ENCODE measurements at places on chromosomes 1 and 21.

DNA sequence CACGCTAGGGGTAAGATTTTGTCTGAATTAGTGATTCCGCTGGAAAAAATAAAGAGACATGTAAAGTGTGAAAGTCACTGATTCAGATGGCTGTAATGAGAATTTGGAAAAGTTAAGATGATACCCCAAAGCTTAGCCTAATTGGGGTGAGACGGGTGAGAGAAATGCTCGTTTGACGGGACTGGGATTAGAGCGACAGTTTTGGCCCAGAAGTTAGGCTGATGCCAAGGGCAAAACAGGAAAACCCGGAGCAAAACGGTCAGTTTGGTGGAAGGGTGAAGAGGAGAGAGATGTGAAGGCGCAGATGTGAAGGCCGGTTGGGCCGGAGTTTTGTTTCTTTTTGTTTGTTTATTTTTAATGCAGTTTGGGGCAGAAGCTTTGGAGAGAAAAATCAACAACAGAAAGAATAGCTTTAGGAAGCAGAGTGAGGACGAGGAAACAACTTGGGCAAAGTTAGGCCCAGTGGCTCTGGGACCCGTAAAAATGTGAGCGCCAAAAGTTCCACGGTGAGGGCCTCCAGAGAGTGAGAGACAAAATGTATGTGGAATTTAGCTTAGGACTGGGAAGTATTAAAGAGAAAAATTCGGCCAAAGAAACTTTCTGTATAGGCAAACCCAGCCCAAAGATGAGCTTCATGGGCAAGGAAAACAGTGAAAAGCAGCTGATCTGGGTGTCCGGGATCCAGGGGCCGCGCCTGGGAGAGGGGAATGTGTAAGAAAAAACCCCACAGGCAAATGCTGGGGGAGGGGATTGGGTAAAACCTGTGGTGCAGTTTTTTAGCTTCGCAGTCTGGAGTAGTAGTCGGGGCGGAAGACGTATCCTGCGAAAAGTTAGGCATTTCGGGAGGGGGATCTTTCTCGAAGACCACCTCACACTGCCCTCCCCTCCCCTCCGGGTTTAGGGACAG, 1.2 kb downstream of the DMRTA2 start:
- DNase-seq: no peak

GRCh38 chr1:245671966-245672767, 517.4 kb downstream of the KIF26B start:
- DNase-seq: no peak

DNA sequence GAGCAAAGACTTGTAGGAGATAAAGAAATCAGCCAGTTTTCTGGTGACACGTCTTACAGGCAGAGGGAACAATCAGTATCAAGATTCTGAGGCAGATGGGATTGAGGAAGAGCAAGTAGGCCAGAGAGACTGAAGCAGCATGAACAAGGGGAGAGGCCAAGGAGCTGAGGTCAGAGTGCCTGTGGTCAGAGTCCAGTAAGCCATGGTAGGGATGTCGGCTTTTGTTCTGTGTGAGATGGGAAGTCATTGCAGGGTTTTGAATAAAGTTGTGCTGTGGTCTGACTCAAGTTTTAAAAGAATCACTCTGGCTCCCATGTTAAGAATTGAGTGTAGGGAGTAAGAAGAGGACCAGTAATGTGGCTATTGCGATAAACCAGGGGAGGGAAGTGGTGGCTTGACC, 85.9 kb upstream of the IVNS1ABP start:
- DNase-seq: no peak

DNA sequence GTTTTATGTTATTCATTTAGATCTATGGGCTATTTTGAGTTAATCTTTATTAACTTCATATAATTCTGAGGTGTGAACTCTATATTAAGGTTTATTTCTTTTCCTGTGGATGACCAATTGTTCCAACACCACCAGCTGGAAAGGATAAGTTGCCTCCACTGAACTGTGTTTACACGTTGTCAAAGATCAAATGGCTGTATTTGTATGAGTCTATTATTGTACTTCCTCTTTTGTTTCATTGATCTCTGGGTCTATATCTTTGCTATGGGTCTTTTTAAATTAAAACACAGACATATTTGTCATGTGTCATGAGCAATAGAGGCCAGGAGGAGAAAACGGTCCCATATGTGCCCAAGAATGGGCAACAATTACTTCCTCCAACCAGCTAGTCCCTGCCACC, 5.2 kb upstream of the MAB21L3 start:
- DNase-seq: no peak

DNA sequence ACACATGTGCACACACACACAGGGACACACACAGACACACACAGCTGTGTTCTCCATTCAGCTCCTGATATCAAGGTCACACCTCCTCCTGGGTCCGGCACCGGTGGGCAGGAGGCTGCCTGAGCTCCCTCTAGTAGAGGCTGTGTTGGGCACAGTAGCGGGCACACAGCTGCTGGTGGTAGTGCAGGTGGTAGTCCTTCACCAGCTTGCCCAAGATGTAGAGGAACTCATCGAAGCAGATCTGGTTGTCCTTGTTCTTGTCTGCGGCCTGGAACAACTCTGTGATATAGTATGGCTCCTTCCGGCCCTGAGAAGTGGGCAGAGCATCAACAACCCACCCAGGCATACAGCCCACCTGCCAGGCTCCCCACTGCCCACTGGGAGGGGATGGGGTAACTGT, 5.6 kb upstream of the S100A8 start:
- no peak for DNase-seq

- DNase-seq: no peak
Measured at GRCh38 chr1:41657679-41658295, 173.3 kb upstream of the EDN2 start.

DNA sequence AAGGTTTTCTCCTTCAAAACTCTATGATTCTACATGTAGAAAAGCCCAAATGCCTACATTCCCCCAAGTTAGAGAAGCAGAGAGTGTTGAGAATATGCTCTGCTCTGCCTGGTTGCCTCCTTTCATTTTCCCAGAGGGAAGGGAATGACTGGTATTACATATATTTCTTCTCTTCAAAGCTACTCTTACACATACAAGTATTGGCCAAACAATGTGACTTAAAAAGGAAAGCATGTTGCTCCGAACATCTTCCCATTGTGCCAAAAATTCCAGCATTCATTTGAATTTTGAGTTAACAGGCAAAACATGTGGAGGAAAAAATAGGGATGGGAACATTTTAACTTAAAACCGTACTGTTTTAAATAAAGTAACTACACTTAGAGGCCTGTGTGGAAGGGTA, 125.2 kb downstream of the COQ8A start:
- DNase-seq: no peak

DNA sequence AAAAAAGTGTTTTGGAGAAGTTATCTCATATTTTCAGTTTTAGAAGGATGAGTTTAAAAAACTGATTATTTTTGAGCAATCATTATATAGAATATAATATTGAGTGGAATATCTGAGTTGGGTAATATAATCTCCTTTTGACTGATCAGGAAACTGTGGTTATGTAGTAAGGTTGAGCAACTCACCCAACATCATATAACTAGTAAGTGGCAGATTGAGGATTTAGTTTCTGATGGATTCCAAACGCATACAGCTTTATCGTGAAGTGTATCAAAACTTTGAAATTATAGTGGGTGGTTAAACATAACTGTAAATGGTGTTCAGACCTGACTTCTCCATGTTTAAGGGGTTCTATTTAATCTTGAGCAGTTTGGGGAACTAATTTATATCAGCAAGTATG, 98.6 kb downstream of the OLFM3 start:
- no peak for DNase-seq

- DNase-seq: no peak
Measured at GRCh38 chr1:35894183-35894582, 11.2 kb downstream of the AGO1 start.

DNA sequence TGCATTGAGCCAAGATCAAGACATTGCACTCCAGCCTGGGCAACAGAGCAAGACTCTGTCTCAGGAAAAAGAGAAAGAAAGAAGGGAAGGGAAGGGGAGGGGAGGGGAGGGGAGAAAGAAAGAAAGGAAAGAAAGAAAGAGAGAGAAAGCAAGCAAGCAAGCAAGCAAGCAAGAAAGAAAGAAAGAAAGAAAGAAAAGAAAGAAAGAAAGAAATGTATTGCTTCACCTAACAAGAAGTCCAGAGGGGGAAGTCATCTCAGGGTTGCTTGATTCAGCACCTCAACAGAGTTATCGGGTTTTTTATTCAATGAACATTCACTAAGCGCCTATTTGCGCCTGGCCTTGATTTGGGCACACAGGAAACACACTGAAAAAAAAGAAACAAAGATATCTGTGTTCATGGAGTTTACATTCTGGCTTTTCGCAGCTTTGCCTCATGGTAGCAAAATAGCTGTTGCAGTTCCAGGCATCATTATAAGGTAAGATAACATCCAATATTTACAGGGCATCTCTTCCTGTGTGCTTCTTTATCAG, 8.2 kb upstream of the RCSD1 start:
- no peak for DNase-seq

GRCh38 chr21:34530261-34530660, 18.3 kb upstream of the KCNE1 start:
- no peak for DNase-seq

DNA sequence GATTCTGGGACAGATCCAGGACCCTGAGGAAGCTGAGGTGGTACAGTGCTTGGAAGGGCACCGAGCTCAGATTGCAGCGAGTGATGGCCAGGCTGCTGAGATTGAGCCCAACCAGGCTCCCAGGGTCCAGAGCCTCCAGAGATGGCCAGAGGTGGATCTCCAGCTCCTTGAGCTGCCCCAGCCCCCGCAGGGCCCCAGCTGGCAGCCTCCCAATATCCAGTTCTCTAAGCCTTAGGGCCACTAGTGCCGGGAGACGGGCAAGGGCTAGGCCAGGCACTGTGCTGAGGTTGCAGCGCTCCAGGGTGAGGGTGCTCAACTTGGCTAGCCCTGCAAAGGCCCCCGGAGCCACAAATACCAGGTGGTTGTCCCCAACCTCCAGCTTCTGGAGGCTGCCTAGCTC, 3.4 kb downstream of the LINGO4 start:
- no peak for DNase-seq

- no peak for DNase-seq
Measured at GRCh38 chr1:28591708-28592320, at the start of gene RAB42. RAB42 (plus strand) TSS chr1:28592265; CDS start chr1:28592512, 247 bp downstream.

DNA sequence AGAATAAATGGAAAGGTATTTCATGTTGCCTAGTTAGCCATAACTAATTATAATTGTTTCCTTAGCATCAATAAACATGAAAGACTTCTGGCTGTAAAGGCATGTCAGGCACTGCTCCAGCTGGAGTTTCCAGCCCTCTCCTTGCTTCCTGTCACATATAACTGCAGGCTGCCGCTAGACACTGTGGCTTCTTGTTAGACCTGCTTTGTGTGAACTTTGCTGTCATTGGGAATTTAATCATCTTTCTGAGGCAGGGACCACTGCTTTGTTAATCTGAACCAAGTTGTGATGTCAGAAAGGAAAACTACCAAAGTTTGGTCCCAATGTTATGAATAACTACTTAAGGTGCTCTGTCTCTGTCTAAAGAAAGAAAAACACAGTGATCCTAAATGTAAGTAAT, 90.3 kb upstream of the DUSP10 start:
- DNase-seq: no peak

- DNase-seq: no peak
Measured at GRCh38 chr1:12542616-12543592, 75.1 kb downstream of the DHRS3 start.

DNA sequence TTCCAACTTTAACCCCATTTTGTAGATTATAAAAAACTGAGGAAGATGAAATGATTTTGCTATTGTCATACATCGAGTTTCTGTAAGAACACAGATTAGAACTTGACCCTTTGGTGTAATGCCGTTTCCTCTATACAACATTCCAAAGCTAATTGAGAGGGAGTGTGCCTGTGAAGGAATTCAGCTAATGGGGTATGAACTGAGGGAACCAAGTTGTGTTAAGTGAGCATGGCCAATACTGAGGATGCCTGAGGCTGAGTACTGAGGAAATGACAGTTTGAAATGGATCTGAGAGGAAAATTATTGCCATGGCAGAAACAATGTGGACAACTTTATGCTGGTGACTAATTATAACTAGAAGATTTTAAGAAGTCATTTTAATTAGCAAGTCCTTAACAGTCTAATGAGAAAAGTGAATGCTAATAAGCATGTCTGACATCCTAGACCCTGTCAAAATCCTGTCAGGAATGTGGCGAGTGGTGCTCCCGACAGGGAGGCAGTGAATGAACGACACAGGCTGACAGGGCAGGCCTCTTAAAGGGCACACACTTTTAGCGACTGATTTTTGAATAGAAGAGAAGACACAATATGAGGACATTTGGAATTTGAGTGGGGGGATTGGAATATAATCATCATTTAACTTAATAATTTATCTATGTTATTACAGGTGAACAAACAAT, 262.5 kb downstream of the HLX start:
- DNase-seq: no peak

DNA sequence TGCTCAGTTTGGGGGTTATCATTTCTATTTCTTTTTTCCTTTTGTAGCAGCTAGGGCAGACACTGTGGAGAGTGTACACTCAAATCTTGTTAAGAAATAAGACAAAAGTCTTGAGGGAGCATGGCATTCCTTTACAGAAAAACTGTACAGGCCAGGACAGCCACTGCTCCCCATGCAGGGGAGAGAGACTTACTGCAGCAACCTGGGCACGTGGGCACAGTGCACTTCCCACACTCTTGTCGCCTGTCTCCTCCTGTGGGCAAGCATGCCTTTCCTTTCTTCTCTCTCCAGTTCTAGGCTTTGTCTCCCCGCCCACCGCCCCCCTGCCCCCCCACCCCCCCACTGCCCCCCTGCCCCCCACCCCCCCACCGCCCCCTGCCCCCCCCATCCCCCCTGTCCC, 51.9 kb downstream of the PHC2 start:
- no peak for DNase-seq

GRCh38 chr1:7447093-7447492, 324.0 kb upstream of the VAMP3 start:
- no peak for DNase-seq

DNA sequence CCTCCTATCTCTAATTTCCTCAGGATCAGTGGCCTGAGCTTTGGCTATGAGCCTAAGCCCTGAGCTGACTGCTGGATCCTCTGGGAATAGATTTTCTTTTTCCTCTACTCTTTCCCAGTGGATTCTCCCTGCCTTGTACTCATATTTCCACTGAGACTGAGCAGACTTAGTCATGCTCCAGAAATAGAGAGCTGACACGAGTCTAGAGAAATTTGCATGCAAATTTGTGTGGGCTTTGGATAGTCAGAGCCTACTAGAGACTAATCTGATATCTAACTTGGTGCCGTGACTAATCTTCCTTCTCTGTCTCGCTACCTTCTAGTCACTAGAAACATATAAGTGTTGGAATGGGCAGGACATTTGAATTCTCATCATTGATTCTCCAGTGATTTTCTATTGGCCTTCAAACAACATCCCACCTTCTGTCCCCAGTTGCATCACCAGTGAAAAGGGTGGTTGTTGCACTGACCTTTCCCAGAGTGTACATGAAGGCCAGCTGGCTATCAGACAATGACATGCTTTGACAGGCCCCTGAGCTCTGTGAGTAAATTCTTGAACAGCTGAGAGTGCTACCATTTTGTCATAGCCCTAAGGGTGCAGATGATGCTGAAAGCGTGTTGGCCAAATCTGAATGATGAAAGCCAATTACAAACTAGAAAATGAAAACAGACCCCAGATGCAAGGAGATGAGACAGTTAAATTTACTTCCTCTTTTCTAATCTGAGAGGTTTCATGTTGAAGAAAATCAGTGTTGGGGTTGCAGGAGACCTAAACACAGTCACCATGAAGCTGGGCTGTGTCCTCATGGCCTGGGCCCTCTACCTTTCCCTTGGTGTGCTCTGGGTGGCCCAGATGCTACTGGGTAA, at the start of gene FCRLA:
TSS of gene FCRLA (plus strand) at position 748 of the 866 bp plus-strand sequence. CDS start at position 784, 36 bp downstream.
- no peak for DNase-seq

All from Caco-2 (cell line).